Activated T-cell treated with anti-CD3 and anti-CD28 coated beads for 4 hours (primary cell): ENCODE measurements at places on chromosomes 2 and 18.

GRCh38 chr2:196925768-196926561, 542 bp downstream of the PGAP1 start:
- peak; percentile 21 for DNase-seq

DNA sequence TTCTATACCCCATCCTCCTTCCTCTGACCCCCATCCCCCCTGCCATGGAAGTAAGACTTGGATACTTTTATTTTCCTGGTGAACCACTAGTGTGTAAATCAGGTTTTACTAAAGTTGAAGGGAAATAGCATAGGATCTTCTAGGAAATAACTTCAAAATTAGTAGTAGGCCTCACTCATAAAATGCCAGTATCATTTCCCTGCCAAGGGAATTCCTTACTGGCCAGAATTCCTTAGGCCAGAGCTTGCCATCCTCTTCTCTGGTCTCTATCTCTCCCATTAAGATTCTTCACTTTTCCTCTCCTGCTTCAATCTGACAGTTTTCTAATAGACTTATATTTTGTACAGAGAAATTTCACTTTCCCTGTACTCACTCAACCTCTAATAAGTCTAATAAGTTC, 322.8 kb upstream of the TANK start:
- no peak for DNase-seq

GRCh38 chr2:236117401-236117800, 50.8 kb downstream of the GBX2 start:
- no peak for DNase-seq

DNA sequence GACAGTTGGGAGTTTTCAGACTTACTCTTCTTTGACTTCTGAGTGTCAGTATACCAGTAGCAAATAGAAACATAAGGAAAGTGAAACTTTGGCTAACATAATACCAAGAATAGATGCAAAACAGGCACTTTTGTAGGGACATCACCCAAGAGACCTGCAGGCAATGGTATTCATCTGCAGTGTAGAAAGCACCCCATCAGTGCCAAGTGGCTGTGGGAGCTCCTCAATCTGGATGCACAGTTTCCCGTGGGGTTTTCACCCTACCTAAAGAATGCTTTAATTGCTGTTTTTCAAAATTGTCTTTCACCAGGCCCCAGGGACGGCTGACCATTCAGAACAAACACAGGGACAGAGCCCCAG, 96.6 kb upstream of the GPR45 start:
- DNase-seq = no peak

DNA sequence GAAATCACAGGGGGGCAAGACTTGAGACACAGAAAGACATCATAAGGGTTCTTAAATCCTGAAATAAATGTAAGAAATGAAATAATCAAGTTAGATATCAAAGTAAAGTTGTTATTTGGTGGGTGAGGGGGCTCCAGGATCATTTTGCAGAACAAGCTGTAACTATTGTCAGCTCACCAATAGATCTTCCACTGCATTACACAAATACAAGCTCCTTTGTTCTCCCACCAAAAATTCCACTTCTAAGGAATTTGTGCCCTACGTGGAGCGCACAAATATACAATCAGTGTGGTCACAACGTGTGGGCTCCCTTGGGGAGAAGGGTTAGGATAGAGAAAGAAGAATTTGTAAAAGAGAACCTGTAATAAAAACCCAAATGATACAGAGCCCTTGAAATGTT, 19.2 kb upstream of the GALNT5 start:
- DNase-seq = no peak

DNA sequence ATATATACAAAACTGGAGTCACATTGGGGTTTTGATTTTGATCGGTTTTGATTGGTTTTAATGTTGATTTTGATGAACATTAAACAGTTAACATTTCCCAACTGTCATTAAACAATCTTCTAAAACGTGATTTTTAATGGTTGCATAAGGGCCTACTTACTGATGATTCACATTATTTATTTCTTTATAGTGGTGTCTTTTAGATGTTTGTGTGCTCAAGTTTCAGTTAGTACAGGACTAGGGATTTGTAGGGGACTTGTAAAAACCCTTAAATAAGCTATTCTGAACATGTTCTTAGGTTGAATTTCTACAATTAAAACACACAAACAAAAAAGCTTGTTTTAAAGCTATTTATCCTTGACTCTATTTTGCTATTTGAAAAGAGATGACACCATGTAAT, 61.6 kb downstream of the TTC21B start:
- DNase-seq = no peak

DNA sequence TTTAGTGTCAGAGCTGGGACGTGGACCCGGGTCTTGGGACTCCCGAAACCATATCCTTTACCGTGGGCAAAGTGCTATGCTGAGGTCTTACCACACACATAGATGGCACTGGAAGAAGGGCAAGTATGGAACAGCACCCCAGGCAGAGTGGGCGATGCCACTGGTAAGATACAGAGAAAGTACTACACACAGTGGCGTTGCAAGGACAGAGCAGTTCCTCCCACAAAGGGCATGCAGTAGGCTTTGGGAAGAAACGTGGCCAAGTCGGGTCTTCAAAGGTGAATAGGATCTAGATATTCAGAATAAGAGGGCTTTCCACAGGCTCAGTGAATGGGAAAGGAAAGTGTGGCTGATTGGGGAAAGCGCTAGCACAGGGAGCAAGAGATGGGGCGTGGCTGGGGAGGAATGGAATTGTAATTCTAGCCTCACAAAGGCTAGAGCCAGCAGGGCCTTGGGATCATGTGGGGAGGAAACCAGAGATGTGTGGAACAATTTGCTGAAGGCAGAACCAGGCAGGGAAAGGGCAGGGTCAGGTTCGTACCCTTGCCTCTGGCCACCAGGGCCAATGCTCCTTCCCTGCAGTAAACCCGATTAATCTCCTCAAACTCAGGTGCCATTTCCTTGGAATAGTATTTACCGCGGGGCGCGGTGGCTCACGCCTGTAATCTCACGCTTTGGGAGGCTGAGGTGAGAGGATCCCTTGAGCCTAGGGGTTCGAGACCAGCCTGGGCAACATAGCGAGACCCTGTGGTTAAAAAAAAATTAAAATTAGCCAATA, 36.0 kb downstream of the PCBP1 start:
- DNase-seq = no peak

DNA sequence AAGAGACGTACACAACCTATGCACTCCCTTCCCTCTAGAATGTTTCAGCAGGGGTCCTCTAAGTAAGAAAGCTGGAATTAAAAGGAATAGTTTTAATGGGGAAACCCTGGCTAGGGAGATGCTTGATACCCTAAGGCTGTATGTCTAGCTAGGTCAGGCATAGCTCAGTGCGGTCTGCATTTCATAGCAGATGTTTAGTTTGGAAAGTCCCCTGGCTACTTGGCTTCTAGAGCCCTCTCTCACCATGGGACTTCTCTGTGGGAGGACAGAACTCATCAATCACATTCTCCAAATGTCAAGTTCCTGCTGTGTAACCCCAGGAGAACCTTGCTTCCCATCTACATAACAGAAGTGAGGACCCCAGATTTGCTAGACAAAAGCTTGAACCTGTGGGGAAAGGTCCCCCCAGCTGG, 24.1 kb upstream of the ANXA4 start:
- DNase-seq = no peak

DNA sequence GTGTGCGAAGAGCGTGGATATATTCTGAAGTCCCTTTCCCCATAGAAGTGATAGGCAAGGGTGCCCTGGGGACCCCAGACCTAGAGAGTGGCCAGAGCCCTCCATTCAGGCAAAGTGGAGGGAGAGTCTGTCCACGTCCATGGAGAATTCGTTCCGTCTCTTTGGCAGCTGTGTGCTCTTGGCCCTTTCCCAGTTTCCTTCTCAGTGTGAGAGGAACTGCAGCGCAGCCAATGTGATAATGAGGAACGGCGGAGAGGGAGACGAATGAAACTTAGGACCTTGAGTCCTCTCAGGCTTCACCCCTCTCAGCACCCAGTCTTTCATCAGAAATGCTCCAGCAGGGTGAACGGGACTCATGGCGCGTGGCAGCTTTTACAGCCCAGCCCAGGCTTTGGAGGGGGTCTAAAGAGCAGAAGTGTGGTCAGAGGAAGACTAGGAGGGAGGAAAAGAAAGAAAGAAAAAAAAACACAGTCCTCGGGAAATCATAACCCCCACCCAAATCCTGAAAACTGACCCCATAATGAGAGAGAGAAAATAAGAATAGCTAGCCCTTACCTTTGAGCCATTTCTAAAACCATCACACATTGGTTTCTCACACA, 95.0 kb upstream of the RIOK3 start:
- no peak for DNase-seq

- no peak for DNase-seq
Measured at GRCh38 chr18:4412286-4412685, 42.8 kb downstream of the DLGAP1 start.

- no peak for DNase-seq
Measured at GRCh38 chr2:135219226-135219625, 167.1 kb downstream of the RAB3GAP1 start.

GRCh38 chr2:215401896-215402379, 33.9 kb downstream of the FN1 start:
- DNase-seq = no peak
